ENCODE measurements at places on chromosomes 4 and X.

DNA sequence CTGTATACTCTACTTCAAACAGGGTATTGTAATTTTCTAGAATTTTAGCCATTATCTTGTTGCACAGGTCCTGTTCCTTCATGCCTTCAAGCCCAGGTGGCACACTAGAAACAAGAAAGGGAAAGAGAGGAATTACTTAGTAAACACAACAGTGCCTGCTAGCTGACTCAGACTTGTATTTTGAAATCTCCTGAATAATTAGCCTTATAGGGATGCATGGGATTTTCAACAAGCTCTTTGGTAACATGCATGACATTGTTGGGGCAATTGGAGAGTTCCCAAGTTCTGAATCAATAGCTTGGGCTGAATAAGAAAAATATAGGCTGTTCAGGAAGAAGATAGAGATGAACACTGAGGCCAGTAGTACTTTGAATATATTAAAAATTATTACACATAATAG lies 118.8 kb downstream of the FAM13A start:
- peak; percentile 93 for DNase-seq

DNA sequence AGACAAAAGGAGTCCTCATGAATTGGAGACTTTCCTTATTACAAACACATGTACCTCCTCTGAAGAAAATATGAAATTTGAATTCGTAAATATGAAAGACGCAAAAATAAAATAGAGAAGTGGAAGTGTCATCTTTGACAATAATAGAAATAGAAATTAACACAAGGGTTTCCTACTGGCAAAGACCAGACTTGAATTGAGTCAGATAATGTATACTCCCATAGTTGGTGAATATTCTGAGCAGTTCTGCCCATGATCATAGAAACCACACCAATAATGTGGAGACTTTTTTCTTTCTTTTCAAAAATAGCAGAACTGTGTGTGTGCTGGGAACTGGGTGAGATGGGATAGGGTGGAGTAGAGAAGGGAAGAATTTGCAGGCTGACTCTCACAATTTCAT lies 277.7 kb upstream of the TET2 start:
- DNase-seq, result no peak

GRCh38 chrX:101062176-101062575 lies 10.3 kb upstream of the TRMT2B start:
- DNase-seq, result no peak

GRCh38 chr4:48841045-48841827 lies 10.3 kb downstream of the OCIAD1 start:
- DNase-seq, result no peak

- no peak for DNase-seq
These were observed 568.0 kb downstream of the STIM2 start for GRCh38 chr4:27428661-27429060.

DNA sequence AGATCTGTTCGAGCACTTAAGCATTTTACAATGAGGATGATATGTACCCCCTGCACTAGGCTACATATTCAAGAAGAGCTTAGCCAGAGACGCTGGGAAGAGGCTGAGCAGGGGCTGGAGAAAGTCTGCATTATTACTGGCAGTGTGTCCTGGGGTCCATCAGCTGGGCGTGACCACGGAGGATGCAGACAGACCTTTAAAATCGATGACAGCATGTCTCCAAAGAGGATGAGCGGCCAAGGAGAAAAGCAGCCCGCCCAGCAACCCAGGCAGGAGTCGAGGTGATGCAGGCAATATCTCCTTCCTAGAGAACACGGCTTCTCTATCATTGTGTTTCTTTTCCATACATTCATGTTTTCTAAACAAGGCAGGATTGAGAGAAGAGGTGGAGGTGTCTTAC lies 300.7 kb downstream of the USP46 start:
- DNase-seq, result no peak

- no peak for DNase-seq
These were observed 28.4 kb downstream of the PLS3 start for GRCh38 chrX:115589419-115589818.

- DNase-seq, result no peak
These were observed 9.1 kb upstream of the VCX3B start for GRCh38 chrX:8455557-8455956.

DNA sequence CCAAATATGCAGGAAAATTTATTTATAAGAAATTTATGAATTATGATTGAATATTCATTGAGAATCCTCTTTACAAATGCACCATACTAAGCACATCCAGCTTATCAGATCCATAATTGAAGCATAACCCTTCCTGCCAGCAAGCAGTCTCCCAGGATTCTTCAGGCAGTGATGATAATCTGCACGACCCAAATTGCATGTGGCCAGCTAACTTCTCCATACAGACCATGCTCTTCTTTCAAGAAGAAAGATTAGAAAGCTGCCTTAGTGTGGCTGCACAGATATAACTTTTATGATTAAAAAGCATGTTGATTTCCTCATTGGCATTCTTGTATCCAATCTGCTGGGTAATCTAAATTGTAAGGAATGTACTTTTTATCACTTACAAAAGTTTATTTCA lies 3.3 kb upstream of the CBR4 start:
- no peak for DNase-seq

- peak; percentile 35 for DNase-seq
These were observed 93.0 kb downstream of the TSPAN7 start for GRCh38 chrX:38654302-38654701.

GRCh38 chr4:149884529-149885181 lies 69.0 kb upstream of the IQCM start:
- DNase-seq, result no peak

DNA sequence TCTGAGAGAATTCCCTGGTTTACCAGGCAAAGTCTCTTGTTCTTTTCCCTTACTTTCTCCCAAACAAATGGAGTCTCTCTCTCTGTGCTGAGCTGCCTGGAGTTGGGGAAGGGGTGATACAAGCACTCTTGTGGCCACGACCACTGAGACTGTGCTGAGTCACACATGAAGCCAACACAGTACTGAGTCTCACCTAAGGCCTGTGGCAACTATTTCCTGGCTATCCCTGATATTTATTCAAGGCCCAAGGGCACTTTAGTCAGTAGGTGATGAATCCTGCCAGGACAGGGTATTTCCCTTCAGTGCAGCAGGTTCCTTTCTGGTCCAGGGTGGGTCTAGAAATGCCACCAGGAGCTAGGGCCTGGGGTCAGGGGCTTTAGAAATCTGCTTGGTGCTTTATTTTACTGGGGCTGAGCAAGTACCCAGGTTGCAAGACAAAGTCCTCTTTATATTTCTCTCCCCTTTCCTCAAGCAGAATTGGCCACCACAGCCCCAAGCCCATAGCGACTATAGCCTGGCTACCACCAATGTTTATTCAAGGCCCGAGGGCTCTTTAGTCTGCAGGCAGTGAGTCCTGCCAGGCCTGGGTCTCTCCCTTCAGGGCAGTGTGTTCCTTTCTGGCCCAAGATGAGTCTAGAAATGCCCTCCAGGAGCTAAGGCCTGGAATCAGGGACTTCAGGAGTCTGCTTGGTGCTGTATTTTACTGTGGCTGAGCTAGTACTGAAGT lies 10.5 kb downstream of the ARL13A start:
- no peak for DNase-seq

GRCh38 chr4:85701861-85702321 lies 226.9 kb downstream of the ARHGAP24 start:
- DNase-seq, result peak; percentile 88

DNA sequence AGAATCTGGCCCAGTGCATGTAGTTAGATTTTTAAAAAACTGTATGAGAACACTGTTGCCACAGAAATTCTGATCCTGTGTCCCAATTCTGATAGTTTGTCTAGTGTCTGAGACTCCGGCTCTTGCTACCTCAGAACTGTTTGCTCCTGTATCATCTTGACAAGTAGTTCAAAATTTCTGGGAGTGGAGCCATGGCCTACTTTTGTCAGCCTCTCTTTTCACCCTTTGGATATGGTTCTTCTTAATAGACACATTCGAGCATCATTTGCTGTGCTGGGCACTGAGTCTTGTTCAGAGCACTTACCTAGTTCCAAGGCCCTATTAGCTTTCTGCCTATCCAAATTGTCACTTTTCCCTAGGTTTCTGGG lies 46.9 kb downstream of the ATP10D start:
- no peak for DNase-seq

DNA sequence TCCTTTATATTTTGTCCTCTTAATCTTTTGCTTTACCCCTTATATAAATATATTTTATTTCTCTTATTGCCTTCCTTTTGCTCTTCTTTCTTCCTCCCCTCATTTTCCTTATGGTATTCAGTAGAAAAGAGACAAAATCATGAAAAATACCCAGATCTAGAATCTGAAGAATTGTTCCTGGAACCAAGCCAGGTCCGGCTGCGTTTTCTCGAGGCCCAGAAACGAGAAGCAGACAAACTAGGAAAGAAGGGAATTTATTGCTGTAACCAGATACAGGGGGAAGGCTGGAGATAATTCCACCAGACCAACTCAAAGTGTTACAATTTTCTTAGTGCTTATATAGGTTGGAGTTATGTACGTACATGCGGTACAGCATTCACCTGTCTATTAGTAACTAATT lies 328.7 kb downstream of the GABRG1 start:
- no peak for DNase-seq

- no peak for DNase-seq
These were observed 23.8 kb downstream of the SOWAHB start for GRCh38 chr4:76874176-76874575.

DNA sequence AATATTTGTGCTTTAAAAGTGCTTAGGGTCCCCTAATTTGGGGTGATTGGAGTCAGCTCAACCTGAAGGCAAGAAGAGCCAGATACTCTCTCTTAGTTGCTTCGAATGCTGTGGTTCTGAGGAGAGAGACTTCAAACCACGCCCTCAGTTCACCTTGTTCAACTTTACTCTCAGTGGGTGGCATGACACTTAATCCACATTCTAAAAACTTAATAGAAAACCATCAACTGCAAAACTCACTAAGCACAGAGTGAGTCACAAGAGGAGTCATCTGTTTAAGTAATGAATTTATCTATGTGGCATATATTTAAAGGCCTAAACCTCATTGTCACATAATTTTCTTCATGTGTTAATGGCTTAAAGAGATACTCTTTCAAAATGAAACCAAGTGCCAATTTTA lies 99.5 kb upstream of the SLC4A4 start:
- no peak for DNase-seq

GRCh38 chrX:96971812-96972211 lies 88.1 kb downstream of the RPA4 start:
- DNase-seq, result no peak

GRCh38 chr4:165905405-165906027 lies 32.5 kb downstream of the TLL1 start:
- DNase-seq, result no peak

GRCh38 chr4:21652508-21653231 lies 295.9 kb downstream of the KCNIP4 start:
- no peak for DNase-seq

- no peak for DNase-seq
These were observed 141.7 kb downstream of the PAPSS1 start for GRCh38 chr4:107578321-107578720.

DNA sequence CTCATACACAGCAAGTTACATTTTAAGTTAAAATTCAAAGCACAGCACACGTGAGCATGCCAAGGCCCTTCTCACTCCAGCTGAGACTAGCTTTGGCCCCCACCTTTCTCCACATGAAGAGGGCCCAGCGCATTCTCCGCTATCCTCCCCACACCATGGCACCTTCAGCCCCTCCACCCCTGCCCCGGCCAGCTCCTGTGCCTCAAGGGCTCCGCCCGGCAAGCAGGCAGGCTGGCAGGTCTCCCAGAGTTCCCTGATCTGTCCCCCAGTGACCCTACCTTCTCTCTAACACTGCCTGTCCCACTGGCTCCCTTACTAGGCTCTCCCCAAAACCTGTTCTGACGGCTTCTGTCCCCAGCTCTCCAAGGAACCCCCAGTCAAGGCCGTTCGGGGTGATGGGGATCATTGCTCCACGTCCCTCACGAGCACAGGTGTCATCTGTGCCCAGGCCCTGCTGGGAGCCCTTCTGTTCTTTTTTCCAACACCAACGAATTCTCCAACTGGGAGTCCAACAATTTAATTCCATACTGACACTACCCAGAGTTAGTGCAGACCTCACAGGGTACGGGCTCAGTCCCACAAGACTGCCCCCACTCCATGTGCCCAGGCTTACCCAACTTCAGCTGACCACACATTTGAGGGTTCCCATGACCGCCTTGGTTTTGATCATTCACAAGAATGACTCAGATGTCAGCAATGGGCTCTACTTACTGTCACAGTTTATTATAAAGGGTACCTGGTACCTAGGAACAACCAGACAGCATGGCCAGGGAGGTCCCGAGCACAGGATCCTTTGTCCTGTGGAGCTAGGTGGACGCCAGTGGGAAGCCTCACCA lies 4.2 kb downstream of the LETM1 start:
- DNase-seq, result peak; percentile 30

GRCh38 chrX:9271789-9272525 lies 192.9 kb upstream of the TBL1X start:
- DNase-seq, result no peak

- no peak for DNase-seq
These were observed 125.9 kb downstream of the AMELX start for GRCh38 chrX:11419102-11419501.

DNA sequence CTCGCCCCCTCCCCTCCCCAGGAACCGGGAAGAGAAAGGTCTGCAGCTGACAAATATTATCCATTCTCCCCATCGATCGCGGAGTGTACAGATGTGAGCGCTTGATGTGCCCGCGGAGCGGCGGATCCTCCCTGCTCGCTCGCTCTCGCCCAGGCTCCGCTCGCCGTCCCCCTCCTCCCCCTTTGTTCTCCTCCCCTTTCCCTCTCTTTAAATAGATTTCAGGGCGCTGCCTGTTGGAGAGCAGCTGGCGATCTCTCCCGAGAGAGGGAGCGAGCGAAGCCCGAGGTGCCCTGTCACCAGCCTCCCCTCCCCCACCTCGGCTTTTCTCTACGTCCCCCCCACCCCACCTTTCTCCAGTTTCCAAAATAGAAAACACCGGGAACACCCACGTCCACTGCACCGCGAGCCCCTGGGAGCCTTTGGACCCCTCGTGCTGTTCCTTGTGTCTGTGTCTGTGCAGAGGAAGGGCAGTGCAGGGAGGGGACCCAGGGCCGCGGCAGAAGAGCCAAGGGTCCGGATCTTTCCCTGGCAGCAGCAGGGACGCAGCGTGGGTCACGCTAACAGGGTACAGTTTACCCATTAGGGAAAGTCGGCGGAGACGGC lies 56.6 kb upstream of the BCOR start:
- no peak for DNase-seq

DNA sequence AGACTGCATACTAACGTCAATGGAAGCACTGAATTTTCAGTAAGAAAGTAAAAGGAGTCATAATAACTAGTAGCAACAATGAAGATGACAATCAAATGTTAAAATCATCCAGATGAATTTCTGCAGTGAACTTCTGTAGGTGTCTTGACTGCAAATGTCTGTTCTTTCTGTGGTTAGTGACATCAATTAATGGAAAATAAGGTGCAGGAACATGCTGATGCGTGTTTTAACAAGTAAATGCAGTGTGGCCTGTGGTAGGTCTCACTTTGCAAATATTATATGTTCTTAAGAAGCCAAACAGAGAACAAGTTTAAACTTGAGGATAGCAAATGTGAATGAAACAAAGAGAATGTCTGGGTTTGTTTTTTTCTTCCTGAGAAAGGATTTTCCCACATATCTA lies 2.6 kb upstream of the DTHD1 start:
- no peak for DNase-seq

DNA sequence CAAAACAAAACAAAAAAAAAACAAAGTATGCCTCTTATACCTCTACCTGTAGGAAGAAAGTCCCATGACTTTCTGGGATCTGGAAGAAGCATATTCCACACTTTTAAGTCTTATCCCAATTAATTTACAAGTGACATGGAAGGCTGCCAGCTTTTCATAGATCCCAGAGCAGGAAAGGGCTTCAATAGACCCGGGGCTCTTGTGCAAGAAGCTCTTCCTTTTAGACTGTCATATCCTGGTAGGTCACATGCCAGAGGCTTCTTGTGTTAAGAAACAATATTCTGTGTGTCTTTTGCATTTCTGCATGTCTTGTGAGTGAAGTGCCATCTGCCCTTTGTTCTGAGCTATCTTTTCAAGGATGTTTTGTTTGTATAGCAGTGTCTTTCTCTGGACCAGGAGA lies 84.4 kb upstream of the PHOX2B start:
- no peak for DNase-seq
